ENCODE measurements at places on chromosomes 4 and X.

- DNase-seq, result no peak
Measured at GRCh38 chrX:103437147-103437873, 61.0 kb downstream of the BEX3 start.

DNA sequence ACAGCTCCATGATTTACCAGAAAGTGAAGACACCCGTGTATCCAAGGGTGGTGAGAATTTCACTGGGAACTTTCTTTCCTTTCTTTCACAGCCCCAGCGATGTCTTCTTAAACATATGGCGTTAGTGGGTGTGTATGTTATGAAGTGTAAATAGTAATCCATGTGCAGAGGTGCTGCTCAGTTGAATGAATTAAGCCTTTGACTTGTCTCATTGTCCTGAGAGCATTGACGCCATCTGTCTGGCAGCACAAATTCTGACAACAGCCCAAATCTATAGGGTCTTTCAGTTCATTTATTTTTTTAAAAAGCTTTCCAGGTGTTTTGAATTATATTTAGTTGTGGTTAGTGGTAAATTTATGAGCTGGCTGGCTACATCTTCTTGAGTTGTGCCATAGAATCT is 69.4 kb downstream of the CLCN5 start:
- DNase-seq, result no peak

DNA sequence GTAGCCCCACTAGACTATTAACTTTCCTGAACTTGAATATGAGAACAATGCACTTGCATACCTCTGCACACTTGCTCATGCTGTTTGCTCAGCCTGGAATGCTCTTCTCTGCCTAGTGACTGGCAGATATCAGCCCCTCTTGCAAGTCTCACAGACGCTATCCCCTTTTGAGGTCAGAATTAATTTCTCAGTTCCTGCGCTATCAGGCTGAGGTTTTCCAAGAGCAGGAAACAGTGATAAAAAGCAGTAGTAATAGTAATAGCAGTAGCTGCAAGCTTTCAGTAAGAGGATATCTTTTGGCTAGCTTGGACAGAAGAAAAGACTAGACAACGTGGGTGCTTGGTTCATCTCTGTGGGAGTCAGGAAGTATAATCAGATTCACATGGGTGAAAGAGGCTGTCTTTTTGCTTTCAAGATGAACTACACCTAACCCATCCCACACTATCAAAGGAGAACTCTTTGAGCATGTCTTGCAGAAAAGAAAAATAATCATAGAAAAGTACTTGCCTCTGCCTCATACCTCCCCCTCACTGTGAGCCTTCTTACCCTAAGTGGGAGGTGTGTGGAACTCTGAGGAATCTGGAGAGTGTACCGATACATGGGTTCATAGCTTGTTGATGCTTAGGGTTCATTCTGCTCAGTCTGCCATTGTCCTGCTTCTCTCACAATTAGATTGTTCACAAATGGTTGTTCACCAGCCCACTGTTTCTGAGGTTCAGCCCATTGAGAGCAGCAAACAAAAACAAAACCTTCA is 11.3 kb upstream of the DRP2 start:
- DNase-seq, result no peak

DNA sequence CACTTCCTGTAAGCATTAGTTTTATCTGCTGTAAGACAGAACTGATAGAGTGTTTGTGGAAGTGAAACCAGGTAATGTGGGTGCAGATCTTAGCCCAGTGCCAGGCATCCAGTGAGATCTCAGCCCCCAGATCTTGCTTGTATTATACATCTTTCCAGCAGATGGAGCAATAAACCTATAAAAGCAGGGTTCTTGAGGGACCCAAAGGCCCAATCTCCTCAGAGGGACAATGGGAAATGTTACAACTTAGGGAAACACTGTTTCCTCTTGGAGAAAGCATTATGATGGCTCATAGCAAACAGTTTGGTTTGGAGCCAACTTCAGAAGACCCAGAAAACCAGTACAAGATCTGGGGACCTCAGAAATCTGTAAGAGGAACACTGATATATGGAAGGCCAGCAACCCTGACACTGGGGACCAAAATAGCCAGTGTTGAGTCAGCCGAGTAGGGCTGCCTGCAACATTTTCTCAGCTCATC is 206.3 kb downstream of the SLC7A11 start:
- peak; percentile 21 for DNase-seq

GRCh38 chr4:1538096-1538410 is 131.8 kb upstream of the NKX1-1 start:
- DNase-seq, result no peak

DNA sequence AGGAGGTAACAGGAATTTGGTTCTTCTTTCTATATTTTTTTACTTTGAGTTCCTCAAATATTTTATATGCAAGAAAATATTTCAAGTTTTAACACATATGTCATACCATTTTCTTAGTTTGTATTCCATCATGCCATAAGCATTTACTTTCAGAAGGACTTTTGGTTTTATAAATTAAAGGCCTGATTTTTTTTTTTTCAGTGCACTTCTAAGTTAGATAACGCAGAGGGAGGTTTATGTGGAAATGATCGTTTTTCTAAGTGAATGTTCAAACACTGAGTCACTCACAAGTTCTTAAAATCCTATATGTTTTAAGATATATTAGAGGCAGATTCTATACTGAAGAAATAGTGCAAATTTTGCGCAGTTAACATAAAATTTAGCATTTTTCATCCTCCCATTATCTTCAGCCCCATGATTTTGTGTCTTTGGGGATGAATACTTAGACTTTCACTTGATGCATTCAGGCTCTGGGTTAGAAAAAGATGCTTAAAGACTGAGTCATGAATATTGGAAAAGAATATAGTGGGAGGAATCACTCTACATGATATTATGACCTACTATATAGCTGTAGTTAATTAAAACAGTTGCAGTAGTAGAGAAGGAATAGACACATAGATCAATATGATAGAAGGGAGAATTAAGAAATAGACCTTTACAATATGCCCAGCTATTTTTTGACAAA is 54.9 kb downstream of the COL4A5 start:
- DNase-seq, result no peak

DNA sequence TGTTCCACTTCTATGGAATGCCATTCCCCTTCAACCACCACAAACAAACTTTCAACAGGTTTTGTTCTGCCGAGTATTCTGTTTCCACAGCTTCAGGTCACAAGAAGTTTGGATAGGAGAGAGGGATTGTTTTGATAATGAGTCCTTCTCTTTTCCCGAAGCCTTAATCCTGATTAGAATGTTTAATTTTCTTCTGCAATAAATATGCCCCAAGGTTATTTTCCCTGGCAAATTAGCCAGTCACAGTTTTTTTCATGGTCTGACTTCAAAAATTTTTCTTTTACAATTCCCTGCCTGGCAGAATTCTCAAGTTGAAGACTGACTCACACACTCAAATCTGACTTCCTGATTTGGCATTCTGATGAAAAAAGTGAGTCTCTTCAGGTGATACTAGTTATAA is 33.1 kb upstream of the EDNRA start:
- DNase-seq, result no peak

GRCh38 chr4:139030614-139031235 is 15.1 kb downstream of the NOCT start:
- DNase-seq, result peak; percentile 93

DNA sequence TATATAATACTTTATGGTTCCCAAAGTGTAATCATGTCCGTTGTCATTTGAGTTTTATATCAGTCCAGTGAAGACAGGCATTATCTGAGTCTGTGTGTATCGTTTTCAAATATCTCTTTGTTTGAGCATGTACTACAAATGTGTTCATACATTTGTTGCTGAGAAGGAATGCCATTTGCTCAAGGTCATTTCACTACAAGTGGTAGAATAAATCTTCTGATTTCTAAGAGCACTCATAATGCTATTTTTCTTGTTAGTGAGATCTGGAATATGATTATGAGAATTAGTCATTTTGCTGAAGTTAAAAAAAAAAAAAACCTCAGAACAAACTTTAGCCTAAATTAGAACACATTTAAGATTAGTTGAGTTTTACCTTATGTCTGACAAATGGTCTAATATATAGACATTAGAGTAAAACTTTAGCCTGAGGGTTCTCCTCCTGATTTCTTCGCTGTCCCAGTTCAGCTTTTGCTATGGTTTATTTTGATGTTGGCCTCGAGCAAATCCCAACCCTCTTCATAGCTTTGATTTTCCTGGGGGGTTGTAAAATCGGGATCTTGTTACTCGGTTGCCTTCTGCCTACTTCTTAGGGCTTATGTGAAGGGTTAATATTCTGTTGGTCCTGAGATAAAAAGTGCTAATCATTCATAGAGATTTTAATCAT is 87.1 kb downstream of the TMEM131L start:
- no peak for DNase-seq

DNA sequence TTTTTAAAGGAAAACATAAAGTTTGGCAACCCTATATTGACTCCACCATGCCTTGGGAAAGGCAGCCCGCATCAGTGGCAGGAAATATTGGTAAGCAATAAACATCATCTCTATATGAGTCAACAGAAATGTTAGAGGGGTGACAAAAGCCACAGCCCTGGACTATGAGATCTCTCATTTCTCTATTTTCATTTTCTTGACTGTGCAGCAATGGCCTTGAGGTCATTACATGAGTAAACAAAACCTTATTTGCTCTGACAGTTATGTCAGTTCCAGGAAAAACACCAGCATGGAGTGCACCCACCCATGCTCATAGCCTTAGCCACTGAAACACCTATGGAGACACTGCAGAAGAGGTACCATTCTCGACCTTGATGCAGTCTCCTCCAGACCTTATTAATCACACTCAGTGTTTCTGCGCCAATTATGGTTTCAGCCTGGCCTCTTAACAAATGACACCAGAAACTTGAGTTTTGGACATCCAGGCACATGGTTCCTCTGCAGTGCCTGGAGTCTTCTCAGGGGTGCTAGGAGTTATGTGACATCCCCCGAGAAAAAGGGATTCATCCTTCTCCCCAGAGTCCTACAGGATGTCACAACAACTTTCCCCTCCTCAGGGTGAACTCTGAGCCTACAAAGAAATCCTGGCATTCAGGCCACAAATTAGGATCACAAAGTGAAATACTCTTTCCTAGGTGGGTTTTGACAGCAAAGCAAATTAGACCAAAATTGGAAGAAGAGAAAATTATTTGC is 16.0 kb upstream of the HPGD start:
- DNase-seq, result no peak

DNA sequence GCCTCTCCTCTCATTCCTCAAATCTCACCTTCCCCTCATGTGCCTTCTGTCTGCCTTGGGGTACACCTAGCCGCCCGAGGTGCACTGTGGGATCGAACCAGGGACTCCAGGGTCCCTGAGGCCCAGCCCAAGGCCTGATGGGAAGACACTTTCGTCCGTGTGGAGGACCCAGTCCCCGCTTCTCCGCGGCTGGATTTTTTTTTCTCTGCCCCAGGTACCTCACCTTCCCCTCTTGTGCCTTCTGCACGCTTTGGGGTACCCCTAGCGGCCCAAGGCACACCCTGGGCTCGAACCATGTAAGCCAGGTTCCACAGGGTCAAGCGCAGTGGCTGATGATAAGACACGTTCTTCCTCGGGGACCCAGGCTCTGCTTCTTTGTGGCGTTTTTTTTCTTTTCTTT is 530.7 kb downstream of the CWH43 start:
- no peak for DNase-seq

GRCh38 chrX:111483135-111483534 is 28.3 kb upstream of the SERTM2 start:
- no peak for DNase-seq

DNA sequence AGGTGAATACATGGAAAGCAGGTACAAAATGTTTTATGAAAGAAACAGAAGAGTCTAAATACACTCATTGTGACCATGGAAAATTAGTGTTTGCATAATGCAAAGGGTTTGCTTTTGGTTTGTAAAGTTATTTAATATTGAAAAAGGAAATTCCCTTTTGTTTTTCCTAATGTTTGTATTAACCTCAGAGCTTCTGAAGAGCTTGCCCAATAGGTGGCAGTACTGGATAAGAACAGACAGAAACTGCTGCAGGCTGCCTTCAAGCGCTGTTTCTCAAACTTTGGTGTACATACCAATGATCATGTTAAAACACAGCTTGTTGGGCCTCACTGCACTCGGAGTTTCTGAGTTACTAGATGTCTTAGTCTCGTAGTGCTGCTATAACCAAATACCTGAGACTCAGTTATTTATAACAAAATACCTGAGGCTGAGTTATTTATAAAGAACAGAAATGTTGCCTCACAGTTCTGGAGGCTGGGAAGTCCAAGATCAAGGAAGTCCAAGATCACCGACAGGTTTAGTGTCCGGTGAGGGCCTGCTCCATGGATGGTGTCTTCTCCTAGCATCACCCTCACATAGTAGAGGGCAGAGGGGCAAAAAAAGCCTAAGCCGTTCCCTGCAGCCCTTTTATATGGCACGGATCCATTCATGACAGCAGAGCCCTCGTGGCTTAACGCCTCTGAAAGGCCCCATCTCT is 54.2 kb downstream of the SUPT20HL2 start:
- peak; percentile 53 for DNase-seq

DNA sequence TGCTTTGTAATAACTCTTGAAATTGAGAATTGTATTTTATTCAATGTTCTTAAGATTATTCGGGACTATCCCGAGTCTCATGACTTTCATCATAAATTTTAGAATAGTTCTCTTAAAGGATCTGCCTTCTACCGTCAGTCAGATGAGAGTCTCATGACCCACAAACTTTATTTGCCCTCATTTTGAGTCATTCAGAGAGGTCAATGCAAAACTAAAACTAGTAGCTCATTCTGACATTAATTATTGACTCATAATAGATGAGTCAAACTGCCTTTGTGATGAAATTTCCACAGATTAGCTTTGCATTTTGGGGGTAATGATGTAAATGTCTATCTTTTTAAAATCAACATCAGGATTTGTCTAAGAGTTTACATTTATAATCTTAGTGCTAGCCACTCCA is 1527.3 kb downstream of the TECRL start:
- DNase-seq, result no peak

DNA sequence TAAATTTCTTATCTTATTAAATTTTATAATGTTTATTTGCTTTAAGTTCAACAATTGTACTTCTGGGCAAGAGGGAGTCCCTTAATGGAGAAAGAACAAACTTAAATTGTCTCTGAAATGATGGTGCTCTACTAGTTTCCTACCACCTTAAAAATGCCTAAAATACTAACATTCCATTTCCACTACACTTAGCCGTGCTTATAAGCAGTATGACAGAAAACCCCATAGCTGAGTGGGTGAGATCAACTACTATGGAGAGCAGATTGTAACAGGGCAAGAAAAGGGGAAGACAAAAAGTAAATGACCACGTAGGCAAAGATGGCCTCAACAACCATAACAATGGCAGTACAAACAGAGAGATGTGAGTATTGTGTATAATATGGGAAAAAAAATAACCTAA is 35.0 kb downstream of the RFC1 start:
- DNase-seq, result no peak

GRCh38 chrX:106862972-106863688 is 40.0 kb downstream of the RIPPLY1 start:
- DNase-seq, result peak; percentile 10

DNA sequence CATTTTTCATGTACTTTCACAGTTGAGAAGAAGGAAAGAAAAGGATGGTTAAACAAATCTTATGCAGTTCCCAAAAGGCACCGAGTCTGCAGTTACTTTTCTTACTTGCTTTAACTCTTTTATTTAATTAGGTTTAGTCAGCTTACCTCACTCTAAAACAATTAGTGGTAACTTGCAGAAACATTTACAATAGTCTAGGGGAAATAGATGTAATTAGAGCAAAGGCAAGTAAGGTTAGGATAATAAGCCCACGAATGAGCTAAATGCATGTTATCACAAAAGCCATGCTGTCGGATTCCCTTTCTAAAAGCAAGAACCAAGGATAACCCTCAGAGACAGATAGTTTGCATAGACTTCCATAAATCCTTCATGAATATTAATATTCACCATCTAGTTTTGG is 82.0 kb upstream of the VCX2 start:
- DNase-seq, result no peak

GRCh38 chr4:184409911-184410692 is 64.2 kb downstream of the IRF2 start:
- DNase-seq, result no peak

GRCh38 chr4:6301051-6301731 is 31.5 kb downstream of the WFS1 start:
- DNase-seq, result no peak
